Heart left ventricle (tissue), 16 donors: ENCODE measurements at places on chromosomes 3 and 15.

- no peak for DNase-seq
These were observed 17.1 kb upstream of the ABTB1 start for GRCh38 chr3:127655641-127656040.

- no peak for DNase-seq
These were observed 11.9 kb upstream of the CGNL1 start for GRCh38 chr15:57364282-57365007.

GRCh38 chr3:54171509-54171908 is 49.2 kb downstream of the CACNA2D3 start:
- no peak for DNase-seq

DNA sequence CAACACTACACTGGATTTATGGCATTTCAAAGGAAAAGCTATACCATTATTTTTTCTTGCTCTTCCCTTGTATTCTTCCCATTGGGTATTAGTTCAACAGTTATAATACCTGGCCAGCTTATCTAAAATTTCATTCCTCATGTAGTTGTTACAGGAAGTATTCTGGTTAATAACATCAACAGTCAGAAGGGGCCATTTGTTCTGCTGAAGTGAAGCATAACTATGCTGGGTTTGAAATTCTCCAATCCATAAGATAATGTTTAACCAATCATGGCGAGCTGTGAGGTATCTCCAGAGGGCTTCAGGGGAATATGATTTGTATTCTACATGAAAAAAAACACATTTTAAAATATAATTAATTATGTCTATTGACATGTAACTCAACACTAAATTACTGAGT is 43.4 kb downstream of the SPG11 start:
- DNase-seq = no peak

DNA sequence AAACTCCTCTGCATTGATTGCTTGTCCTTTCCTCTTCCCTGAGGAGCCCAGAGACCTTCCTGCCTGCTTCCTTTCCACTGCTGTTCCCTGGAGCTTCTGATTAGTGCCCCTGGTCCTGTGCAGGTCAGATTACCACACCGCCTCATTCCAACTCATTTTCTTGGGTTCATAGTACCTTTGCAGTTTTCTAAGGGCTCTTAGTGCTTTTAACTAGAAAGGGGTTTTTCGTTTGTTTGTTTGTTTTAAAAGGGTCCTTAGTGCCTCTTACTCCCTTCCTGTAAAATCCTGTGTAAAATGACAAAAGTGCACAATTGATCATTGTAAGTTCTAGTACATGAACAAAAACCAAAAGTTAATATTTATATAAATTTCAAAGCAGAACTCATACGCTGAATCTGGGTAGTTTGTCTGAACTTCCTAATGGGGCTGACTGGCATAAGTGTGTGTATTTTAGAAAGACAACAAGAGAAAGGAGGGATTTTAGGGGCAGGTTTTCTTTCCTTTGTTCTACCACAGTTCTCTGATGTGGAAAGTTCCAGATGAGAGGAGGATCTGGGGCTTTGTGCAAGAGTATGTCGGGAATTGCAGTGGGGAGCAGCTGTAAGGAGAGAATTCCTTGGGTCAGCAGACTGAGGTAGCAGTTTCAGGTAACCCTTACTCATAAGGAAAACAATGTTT is 30.6 kb downstream of the SNRK start:
- no peak for DNase-seq

DNA sequence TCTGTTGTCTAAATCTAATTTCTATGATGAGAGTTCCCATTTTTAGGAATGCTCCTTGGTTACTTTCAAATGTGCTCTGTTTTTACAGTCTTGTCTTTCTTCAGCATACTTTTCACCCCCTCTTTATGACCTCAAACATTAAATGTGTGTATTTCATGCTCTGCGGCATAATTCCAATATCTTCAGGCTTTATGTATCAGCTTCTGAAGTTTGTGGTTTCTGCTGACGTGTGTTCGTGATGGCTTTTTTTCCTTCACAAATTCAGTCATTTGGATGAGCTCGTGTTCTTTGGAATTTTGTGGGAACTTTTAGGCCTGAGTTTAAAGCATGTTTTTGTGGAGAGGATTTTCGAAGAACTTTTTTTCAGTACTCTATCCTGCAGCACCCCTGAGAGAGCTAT is 97.7 kb upstream of the CHRNA7 start:
- DNase-seq = no peak
